ENCODE measurements at places on chromosomes 12 and 14. TPM values are rescaled to one million over a fixed set of nuclear protein-coding genes. Genes with fewer than 3 reads are reported as not detected.

AVPR1A gene
- 14.1 TPM for total RNA-seq

CMA1 gene
- 0.52 TPM for total RNA-seq

SPIC gene
- not detected for total RNA-seq

SDR9C7 gene
- total RNA-seq, result not detected

AJUBA gene
- 77.8 TPM for total RNA-seq

STYK1 gene
- total RNA-seq, result not detected

SLC38A4 gene
- 4.7 TPM for total RNA-seq

LBHD2 gene
- total RNA-seq, result not detected

ANO4 gene
- 0.52 TPM for total RNA-seq

CLEC4C gene
- not detected for total RNA-seq

ADAM21 gene
- total RNA-seq, result not detected

Data from skeletal muscle tissue (tissue), 5 donors.